ENCODE measurements at places on chromosomes 1 and 21.
A peak's percentile ranks its signal among the peaks of the same experiment; 100 is the strongest.

DNA sequence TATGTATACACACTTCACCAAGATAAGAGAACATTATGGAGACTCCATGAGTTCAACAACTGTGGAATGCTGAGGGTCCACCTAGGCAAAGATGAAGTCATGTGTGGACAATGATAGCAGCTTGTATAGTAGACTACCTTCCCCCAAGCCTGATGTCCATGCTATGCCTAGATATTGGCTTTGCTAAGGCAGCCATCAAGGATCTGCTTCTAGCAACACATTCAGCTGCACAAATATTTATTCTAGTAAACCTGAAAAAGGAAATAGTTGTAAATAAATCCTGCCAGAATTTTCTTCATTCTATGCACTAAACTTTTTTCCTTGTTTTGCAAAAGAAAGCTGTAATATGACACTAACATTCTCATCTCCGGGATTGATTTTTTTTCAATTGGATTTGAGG, 7.0 kb upstream of the LPAR3 start:
- DNase-seq, result no peak

DNA sequence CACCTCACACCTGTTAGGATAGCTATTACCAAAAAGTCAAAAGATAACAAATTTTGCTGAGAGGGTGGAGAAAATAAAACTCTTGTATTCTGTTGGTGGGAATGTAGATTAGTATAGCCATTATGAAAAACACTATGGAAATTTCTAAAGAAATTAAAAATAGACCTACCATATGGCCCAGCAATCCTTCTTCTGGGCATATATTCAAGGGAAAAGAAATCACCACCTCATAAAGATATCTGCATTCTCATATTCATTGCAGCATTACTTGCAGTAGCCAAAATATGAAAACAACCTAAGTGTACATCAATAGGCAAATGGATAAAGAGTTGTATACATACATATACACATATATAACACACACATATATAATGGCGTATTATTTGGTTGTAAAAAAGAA, 791.6 kb upstream of the RGS18 start:
- DNase-seq, result no peak

- no peak for DNase-seq
Measured at GRCh38 chr1:41322101-41322661, 39.1 kb upstream of the FOXO6 start.

DNA sequence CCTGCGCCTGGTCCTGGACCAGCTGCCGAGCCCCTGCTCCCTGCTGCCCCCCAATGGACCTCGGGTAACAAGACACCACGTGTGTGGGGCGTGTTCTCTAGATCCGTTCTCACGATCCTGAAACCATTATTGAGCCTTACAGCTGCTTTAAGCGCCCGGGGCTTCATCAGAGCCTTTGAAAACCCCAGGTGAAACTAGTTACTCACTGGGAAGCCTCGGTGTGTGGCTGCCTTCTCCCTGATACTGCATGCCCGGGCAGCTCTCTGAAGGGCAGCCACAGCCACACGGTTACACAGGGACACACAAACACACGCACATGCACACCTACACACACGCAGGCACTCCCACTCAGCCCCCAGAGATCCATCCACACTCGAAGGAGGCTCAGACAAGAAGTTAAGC, 5.3 kb downstream of the HES2 start:
- peak; percentile 76 for DNase-seq

DNA sequence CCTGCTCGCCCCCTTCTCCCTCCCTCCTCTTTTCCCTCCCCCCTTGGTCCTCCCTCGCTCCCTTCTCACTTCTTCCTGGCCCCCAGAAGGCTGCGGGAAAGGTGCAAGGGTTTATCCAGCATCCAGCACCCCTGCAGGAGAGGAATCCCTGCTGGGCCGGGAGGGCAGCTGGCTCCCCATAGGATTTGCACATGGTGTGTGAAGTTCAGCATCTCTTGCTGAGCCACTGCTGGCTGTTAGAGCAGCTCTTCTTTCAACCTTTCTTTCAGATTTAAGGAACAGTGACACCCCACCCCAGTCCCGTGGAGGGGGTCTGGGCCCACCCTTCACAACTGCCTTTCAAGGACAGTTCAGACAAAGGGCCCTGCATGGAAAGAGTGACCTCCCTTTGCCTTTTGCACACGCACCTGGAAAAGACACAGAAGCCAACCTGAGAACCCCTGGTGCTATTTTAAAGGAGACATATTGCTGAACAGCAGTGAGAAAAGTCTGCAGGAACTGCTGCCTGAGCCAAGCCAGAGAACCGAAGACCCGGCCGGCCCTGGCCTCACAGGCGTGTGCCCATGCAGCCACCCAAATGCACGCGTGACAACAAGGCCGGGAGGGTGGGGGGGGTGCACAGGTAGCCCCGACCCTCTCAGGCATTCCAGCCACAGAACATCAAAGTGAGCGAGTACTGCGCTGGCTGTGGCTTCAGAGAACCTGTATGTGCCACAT, 66.6 kb downstream of the SLC37A1 start:
- no peak for DNase-seq

- peak; percentile 68 for DNase-seq
Measured at GRCh38 chr1:211625040-211625439, 46.1 kb upstream of the SLC30A1 start.

DNA sequence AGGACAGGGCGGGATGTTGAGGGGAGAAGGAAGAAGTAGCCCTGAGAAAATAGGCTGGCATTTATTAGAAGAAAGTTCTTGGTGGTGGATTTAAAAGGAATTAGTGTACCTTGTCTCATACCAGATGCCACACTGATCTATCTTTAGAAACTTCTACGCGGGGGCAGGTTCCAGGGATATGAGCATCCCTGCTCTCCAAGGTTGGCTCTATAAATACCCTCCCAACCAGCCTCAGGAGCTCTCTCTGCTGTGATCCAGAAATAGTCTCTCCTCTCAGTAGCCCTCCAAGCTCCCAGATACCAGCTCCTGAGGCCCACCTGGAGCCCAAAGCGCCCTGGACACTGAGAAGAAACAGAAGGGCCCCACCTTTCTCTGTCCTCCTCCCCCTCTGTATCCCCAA, 128.3 kb upstream of the TNR start:
- no peak for DNase-seq

DNA sequence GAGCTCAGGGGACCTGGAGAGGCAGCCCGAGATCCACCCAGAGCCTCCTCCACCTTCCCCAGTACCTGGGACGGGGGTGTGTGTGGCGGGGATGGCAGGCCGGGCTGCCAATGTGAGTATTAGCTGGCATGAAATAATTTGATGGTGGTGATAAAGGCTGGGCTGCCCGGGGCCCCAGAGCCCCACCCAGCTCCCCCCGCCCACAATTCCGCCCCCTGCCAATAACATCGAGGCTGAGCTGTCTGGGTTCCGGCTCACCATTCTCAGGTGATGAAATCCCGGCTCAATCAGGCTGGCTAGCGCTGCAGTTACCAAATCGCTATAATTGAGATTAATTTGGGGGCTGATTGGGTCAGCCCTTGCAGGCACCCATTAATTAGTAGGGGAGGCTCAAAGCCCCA, 103.8 kb upstream of the CASZ1 start:
- DNase-seq, result no peak

DNA sequence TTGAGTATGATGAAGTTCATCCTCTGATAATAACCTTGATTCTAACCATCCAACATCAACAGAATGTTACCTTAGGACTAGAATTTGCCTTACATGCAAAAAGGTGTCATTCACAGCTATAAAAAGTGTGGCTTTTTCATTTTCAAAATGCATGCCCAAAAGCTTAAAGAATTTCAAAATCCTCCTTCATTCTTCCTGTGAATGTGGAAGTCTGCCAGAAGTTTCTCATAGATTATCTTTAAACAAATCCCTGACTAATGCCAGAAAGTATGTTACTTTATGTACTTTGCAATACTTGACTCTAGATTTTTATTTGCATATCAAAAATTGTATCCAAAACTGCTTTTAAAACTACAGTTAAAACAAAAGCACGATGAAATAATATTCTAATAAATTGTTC, 270.6 kb upstream of the ZRANB2 start:
- no peak for DNase-seq

DNA sequence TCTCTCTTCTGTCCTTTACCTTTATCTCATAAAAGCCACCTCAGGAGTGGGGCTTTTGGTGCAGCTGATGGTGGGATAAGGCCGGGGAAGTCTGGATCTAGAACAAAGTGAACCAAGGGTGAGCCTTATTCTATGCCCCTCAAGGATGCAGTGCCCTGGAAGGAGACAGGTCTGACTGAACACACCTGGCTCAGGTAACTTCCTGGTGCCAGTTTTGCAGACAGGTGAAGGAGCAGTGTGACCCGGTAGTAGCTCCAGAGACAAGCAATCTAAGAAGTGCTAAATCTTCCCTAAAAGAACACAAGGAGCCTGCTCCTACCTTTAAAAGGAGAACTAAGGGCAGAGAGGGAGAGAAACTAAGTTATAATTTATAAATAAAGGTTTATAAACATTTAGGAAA, 2.9 kb downstream of the KCNJ15 start:
- DNase-seq, result no peak

GRCh38 chr1:234143681-234144080, 229.6 kb upstream of the COA6 start:
- peak; percentile 35 for DNase-seq

- no peak for DNase-seq
Measured at GRCh38 chr1:208171616-208172422, 72.4 kb downstream of the PLXNA2 start.

DNA sequence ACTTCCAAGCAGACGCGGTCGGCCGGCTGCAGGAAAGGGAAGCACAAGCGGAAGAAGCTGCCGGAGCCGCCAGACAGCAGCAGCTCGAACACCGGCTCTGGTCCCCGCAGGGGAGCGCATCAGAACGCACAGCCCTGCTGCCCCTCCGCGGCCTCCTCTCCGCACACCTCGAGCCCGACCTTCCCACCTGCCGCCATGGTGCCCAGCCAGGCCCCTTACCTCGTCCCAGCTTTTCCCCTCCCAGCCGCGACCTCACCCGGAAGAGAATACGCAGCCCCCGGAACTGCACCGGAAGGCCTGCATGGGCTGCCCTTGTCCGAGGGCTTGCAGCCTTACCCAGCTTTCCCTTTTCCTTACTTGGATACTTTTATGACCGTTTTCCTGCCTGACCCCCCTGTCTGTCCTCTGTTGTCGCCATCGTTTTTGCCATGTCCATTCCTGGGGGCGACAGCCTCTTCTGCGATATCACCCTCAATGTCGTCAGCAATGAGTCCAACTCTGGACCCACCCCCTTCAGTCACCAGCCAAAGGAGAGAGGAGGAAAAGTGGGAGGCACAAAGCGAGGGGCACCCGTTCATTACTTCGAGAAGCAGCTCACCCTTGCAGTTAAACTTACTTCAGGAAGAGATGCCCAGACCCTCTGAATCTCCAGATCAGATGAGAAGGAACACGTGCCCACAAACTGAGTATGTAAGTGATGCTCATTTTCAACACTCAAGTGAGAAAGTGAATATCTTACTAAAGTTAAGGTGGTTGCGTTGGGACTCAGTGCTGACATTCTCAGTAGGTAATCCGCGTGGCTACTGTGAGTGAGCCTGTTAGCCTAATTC, 25.5 kb downstream of the UTS2 start:
- peak; percentile 8 for DNase-seq

GRCh38 chr1:208524925-208525324, 280.7 kb upstream of the PLXNA2 start:
- no peak for DNase-seq

GRCh38 chr21:42584296-42584641, 69.2 kb upstream of the PDE9A start:
- no peak for DNase-seq

- DNase-seq, result no peak
Measured at GRCh38 chr21:45556645-45557615, 14.7 kb upstream of the SLC19A1 start.

- DNase-seq, result no peak
Measured at GRCh38 chr1:235635938-235636662, 13.5 kb downstream of the GNG4 start.

- DNase-seq, result peak; percentile 40
Measured at GRCh38 chr1:197799271-197799670, 24.0 kb upstream of the DENND1B start.

DNA sequence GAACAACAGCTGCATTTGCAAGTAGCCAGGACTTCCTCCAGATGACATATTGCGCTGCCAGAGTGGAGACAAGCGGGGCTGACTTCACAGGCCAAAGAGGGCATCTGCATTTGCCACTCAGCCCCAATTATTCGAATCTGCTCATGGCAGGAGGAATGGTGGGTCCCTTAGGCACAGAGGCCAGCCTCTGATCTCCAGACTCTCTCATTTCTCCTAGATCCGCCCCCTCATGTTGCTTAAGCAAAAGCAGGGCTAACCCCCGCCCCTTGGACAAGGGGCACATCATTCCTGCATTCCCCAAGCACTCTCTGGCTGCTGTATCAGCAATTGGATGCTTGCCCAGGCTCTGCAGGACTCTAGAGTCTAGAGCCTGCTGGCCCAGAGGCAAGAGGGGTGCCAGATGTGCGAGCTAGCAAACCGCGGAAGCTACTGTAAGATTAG, 262.4 kb downstream of the ST6GALNAC3 start:
- no peak for DNase-seq

DNA sequence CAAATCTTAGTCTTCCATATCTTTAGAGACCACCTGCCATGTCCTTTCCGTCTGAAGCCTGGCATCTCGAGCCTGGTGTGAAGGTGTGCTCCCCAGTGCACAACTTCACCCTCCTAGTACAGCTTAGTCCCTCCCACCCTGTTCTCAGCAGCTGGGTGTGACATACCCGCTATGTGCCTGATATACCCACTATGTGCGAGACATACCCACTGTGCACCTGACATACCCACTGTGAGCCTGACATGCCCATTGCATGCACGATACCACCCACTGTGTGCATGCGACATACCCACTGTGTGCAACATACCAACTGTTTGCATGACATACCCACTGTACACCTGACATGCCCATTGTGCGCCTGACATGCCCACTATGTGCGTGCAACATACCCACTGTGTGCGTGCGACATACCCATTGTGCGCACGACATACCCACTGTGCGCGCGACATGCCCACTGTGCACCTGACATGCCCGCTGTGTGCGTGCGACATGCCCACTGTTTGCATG, 3.0 kb upstream of the RRP1 start:
- DNase-seq, result no peak

GRCh38 chr1:201468501-201468843, 516 bp downstream of the PHLDA3 start:
- peak; percentile 63 for DNase-seq

DNA sequence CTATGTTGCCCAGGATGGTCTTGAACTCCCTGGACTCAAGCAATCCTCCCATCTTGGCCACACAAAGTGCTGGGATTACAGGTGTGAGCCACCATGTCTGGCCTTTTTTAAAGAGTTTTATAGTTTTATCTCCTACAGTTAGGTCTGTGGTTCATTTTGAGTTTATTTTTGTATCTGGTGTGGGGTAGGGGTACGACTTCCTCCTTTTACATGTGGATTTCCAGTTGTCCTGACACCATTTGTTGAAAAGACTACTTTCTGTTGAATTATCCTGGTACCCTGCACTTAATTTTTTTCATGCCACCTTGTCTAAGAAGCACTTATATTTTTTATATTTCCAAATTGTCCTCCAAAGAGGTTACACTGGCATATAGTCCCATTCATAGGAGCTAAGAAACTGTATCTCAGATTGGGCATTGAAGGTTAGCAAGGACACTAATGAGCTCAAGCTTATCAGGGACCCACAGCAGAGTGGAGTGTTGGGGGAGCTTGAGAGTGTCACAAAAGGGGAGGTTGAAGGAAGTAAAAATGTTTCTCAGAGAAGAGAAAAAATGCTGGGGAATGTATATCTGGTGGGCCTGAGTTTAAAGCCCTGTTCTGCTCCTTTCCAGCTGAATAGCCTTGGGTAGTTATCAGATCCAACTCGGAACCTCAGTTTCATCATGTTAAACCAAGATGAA, 23.4 kb upstream of the MEF2D start:
- DNase-seq, result no peak
